ENCODE measurements at places on chromosomes 7 and 10.

DNA sequence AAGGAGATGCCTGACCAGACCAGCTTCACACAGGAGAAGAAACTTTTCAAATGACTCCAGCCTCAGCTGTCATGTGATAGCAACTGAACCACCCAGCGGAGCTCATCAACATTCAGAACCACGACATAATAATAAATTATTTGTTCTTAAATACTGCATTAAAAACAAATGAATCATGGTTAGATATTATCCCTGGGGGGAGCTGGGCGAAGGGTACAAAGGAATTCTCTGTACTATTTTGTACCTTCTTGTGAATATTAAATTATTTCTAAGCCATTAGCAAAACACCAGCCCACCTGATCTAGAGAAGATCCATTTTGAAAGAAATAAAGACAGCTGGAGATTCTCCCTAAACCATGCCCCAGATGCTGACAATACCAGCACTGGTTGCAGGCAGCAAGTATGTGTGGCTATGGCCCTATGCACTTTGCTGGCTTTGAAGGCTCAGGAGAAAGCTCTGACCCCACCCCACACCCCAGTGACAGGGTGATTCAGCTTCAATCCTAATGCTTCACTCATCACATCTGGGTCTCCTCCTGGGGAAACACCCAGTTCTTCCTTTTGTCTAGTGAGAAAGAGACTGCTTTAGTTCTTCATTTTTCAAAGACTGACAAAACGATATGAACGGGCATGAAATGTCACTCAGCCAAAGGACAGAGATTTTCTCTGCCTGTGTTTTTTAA lies 45.5 kb upstream of the NKX2-3 start:
- DNase-seq, result no peak

- DNase-seq, result no peak
Observed at GRCh38 chr7:128165927-128166420, 75.1 kb upstream of the LEP start.

- DNase-seq, result no peak
Observed at GRCh38 chr7:118250860-118251494, 26.5 kb downstream of the ANKRD7 start.

DNA sequence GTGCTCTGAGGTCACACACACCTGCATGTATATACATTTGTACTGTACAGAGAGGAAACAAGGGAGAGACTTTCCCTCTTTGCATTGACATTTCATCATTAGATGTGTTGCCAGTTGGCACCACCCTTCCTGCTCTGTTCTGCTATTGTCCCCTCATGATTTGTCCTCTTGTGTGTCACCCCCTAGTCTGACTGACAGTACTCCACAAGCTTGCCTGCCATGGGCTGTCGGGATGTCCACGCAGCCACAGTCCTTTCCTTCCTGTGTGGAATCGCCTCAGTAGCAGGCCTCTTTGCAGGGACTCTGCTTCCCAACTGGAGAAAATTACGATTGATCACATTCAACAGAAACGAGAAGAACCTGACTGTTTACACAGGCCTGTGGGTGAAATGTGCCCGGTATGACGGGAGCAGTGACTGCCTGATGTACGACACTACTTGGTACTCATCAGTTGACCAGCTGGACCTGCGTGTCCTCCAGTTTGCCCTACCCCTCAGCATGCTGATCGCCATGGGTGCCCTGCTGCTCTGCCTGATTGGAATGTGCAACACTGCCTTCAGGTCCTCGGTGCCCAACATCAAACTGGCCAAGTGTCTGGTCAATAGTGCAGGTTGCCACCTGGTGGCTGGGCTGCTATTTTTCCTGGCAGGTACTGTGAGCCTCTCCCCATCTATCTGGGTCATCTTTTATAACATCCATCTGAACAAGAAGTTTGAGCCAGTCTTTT lies 9.4 kb downstream of the CLDN12 start:
- no peak for DNase-seq

DNA sequence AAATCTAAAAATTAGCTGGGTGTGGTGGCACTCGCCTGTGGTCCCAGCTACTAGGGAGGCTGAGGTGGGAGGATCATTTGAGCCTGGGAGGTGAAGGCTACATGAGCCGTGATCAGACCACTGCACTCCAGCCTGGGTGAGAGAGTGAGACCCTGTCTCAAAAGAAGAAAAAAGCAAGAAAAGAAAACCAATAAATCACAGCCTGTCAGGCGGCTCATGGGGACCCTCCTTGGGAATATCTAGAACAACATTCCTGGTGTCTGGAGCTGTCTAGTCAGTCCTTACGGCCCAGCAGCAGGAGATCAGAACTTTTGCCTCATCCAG lies 130.6 kb upstream of the TNRC18 start:
- DNase-seq, result no peak

DNA sequence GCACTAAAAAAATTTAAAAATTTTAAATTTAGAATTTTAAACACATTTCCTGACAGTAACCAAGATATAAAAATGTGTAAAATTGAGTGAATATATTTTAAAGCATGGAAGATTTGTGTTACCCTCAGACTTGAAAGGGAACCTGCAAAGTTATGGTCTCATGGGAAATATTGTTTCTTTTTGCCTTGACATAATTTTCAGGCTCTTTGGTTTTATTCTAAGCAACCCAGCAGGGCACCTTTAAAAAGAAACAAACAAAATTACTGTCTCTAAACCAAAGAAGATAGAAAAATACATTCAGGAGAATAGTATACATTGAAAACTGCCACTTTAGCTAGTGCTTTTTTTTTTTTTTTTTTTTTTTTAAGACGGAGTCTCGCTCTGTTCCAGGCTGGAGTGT lies 87.5 kb downstream of the ADK start:
- DNase-seq, result no peak

DNA sequence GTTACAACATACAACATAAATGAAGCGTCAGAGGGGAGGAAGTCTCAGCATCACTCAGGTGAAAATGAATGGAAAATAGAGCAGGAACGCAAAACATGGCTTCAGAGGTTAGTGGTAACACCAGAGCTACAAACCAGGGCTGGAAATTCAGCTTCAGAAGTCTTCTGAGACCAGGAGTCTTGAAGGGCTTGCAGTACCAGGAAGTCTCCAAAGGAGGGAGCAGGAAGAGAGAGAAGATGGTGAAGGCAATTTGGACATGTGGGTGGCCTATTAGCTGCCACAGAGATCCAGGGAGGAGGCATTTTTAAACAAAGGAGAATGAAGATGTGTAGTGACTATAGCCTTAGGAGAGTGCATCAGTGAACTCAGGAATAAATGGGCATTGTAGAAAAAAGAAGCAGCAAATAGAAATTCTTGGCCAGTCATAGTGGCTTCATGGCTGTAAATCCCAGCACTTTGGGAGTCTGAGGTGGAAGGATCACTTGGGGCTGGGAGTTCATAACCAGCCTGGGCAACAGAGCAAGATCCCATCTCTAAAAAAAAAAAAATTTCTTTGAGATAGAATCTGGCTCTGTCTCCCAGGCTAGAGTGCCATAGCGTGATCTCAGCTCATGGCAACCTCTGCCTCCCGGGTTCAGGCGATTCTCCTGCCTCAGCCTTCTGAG lies 9.3 kb upstream of the TET1 start:
- DNase-seq, result no peak
